ENCODE measurements at places on chromosomes 3 and 15.

DNA sequence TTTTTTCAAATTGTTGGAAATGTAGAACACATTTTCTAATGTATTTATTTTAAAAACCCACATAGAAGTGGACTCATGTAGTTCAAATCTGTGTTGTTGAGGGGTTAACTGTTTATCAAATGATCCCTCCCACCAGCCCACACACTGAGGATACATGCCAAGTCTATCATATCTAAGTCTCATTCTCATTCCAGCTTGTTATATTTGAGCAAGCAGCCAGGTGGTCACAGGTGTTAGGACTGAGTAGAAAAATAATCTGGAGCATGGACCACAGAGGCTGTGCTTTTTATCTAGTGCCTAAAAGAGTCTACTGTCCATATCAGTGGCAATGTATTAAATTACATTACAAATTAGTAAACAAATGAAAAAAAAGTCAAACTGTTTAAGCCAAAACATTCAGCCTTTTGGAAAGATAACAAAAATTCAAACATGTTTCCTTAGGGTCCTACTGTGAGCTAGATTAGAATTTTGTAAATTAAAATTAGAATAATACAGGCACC is 20.7 kb upstream of the SPESP1 start:
- no peak for DNase-seq

GRCh38 chr3:175651716-175652115 is 792.6 kb downstream of the NAALADL2 start:
- DNase-seq, result no peak

GRCh38 chr15:56948764-56949101 is 30.3 kb downstream of the TCF12 start:
- no peak for DNase-seq

GRCh38 chr3:185825639-185826481 is 1.0 kb upstream of the IGF2BP2 start:
- peak; percentile 70 for DNase-seq

DNA sequence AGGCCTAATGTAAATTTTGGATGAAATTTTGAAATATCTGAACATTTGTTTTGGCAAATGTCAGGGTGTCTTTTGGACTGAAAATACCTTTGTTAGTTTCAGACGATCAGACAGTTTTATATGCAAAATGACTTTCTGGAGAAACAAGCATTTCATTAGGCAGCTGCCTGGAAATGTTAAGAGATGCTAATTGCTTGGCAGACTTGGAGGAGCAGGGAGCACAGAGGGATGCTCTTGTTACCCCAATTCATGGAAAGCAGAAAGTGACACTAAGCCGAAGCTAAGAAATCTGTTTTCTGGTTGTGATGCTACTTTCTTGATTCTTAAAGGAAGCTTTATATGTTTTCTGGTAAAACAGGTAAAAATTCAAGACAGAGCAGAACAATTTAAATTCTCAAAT is 204.3 kb upstream of the GBE1 start:
- no peak for DNase-seq
